ENCODE measurements at places on chromosomes 1 and 21. TPM values are rescaled to one million over a fixed set of nuclear protein-coding genes. Genes with fewer than 3 reads are reported as not detected.

- H3K36me3 ChIP-seq = no peaks in the 10 kb centered on the region
- DNase-seq = no peak
- H3K27ac ChIP-seq = no peak overlapping the region
- H3K4me3 ChIP-seq = no peak overlapping the region
- H3K27me3 ChIP-seq = peaks cover 9% of the 10 kb centered on the region
- no peaks in the 10 kb centered on the region for H3K4me1 ChIP-seq
Measured at GRCh38 chr1:230771773-230772354, 24.7 kb downstream of the CAPN9 start.

- H3K27me3 ChIP-seq = peaks cover 45% of the 10 kb centered on the region
- no peak overlapping the region for H3K4me3 ChIP-seq
- peaks cover 6% of the 10 kb centered on the region for H3K4me1 ChIP-seq
- DNase-seq = no peak
- no peaks in the 10 kb centered on the region for H3K36me3 ChIP-seq
- no peak overlapping the region for H3K27ac ChIP-seq
Measured at GRCh38 chr1:15762546-15762945, 4.0 kb downstream of the FBLIM1 start.

DNA sequence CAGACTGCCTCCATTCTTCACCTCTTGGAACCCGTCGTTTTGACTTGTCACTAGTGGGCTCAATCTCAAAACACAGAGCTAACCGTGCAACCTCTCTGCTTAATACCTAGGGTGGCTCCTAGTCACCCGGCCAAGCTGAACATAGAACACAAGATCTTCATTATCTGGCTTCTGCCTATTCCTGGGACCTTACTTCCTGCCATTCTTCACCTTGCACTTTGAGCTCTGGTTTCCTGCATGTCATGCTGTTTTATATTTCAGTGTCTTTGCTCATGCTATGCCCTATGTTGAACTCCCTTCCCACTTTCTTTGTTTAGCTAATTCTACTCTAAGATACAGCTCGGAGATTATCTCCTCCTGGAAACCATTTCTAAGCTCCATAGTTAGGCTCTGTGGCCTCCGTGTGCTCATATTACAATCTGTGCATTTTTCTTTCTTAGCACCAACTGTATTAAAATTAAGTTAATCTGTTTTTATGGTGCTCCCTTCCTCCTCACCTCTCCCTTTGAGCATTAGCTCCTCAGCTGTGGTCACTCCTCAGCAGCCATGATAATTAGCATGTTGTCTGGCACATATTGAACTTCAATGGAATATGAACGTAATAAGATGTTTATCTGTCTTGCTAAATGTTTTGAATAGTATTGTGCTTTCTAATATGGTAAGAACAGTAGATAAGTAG is 13.1 kb downstream of the GPSM2 start:
- H3K27ac ChIP-seq = no peak overlapping the region
- H3K27me3 ChIP-seq = peaks cover 16% of the 10 kb centered on the region
- H3K36me3 ChIP-seq = no peaks in the 10 kb centered on the region
- H3K4me3 ChIP-seq = no peak overlapping the region

- H3K36me3 ChIP-seq = peaks cover 64% of the 10 kb centered on the region
- DNase-seq = peak; percentile 74
- H3K27me3 ChIP-seq = no peaks in the 10 kb centered on the region
- H3K4me1 ChIP-seq = peaks cover 9% of the 10 kb centered on the region
Measured at GRCh38 chr1:200971955-200972711, 51.4 kb downstream of the KIF21B start.

DNA sequence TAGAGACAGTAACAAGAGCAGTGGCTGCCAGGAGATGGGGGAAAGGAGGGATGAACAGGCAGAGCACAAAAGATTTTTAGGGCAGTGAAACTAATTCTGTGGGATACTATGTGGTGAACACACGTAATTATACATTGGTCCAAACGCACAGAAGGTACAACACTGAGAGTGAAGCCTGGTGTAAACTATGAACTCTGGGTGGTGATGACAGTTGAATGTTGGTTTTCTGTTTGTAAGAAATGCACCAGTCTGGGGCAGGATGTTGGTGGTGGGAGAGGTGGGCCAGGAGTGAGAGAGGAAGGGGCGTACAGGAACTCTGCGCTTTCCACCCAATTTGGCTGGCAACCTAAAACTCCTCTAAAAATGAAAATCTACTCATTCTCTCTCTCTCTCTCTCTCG is 50.2 kb upstream of the TIAM1 start:
- peak overlapping the region; percentile 47 for H3K4me3 ChIP-seq
- H3K4me1 ChIP-seq = peaks cover 55% of the 10 kb centered on the region

DNA sequence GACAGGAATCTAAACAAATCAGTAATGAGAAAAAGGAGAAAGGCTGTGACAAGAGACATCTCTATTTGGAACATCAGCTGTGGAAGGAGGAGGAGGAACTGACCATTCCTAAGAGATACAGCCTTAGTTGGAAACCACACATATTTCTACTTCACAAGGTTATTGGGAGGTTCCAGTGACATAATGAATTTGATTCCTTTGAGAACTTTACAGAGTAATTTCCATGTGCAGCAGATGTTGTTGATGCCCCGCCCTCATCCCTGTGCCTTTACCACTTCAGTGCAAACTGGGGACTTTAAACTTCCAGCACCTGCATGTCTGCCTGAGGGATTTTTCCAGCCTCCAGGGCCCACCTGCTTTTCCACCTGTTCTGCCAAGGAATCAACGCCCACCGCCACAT is 9.3 kb upstream of the ST6GALNAC5 start:
- H3K27me3 ChIP-seq = peaks cover 9% of the 10 kb centered on the region
- H3K36me3 ChIP-seq = no peaks in the 10 kb centered on the region
- no peak overlapping the region for H3K4me3 ChIP-seq

- peaks cover 24% of the 10 kb centered on the region for H3K4me1 ChIP-seq
- H3K4me3 ChIP-seq = no peak overlapping the region
- H3K36me3 ChIP-seq = no peaks in the 10 kb centered on the region
- peak overlapping the region; percentile 29 for H3K27ac ChIP-seq
- no peaks in the 10 kb centered on the region for H3K27me3 ChIP-seq
Measured at GRCh38 chr1:41638086-41639024, 153.9 kb upstream of the EDN2 start.

DNA sequence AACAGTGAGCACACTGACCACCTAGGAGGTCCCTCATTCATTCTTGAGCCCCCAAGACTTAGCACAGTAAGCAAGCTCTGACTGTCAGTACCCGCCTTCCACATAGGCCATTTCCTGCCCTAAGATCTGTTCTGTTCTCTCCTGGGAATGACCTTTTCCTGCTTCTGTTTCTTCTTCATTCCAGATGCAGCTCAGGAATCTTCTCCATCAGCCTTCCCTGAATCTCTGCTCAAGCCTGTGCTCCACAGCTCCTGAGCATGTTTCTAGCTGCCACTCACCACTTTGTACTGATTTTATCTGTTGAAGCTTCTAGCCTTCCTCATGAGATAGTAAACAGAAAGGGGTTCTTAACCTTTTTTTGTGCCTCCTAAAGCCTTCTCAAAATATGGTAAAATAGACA is 56.6 kb downstream of the ZNF281 start:
- DNase-seq = no peak
- no peaks in the 10 kb centered on the region for H3K36me3 ChIP-seq
- H3K27ac ChIP-seq = peak overlapping the region; percentile 25
- no peak overlapping the region for H3K4me3 ChIP-seq
- H3K27me3 ChIP-seq = no peaks in the 10 kb centered on the region

- no peak overlapping the region for H3K4me3 ChIP-seq
- DNase-seq = no peak
- H3K4me1 ChIP-seq = peaks cover 22% of the 10 kb centered on the region
- H3K27ac ChIP-seq = peak overlapping the region; percentile 53
- H3K36me3 ChIP-seq = no peaks in the 10 kb centered on the region
Measured at GRCh38 chr1:27400082-27400962, 7.9 kb downstream of the GPR3 start.

DNA sequence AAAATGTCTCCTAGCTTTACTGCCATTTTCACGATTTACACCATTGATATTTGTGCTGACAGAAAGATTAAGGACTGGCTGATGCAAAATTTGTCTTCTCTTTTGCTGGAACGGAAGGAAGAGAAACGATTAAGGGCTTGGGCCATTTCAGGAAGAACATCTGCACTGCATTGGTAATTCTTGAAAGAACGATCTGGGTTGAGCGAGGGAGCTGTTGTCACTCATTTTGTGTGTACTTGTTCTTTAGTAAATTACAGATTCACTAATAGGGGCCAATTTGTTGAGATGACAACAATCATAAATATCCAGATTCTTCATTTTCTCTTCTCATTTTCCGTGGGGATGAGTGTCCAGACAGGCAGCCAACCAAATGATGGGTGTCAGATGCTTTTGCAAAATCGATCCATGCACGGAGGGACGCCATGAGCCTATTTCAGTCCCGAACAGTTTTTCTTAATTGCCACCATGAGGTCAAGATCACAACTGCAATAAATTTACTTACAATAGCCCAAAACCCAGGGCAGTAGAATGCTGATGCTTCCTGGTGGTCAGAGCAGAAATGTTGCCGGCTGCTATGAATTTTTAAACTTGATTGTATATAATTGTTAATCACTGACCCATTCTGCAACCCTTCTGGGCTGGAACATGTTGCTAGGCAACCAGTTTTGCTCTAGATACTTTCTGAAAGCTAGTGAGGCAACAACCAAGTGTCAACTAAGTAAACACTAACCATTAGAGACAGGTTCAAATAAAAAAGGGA is 132.4 kb upstream of the TIAM1 start:
- H3K27me3 ChIP-seq = no peaks in the 10 kb centered on the region
- H3K4me3 ChIP-seq = no peak overlapping the region
- no peak overlapping the region for H3K27ac ChIP-seq
- H3K36me3 ChIP-seq = peaks cover 5% of the 10 kb centered on the region
- H3K4me1 ChIP-seq = peaks cover 2% of the 10 kb centered on the region

DNA sequence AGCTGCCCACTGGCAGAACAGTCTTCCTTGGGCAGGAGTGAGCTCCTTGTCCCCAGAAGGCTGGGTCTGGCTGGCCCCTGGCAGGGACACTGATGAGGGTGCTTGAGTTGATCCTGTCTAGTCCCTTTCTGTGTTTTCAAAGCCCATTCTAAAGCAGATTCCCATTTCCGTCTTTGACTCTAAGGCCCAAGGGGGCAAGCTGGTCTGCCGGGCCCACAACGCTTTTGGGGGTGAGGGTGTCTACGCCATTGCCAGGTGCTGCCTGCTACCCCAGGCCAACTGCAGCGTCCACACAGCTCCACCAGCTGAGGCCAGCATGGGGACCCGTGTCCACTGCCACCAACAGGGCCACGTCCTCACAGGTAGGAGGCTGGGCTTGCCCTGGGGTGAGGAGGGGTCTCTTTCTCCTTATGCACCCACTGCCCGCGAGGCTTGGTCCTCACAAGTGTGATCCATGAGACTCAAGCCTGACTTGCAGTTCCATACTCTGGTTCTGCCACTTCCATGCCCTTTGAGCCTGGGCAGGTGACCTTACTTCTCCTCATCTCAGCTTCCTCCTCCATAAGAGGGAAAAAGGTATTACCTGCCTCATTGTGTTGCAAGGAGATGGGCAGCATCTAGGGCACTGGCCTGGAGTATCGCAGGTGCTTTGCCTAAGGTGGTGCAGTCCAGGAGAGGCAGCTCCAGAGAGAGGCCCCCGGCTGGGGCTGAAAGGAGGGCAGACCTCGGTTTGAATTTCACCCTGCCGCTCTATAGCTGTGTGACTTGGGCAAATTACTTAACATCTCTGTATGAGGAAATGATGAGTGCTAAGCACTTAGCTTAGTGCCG is 20.2 kb downstream of the PCSK9 start:
- H3K36me3 ChIP-seq = no peaks in the 10 kb centered on the region
- H3K4me1 ChIP-seq = peaks cover 2% of the 10 kb centered on the region
- H3K4me3 ChIP-seq = no peak overlapping the region
- DNase-seq = no peak
- H3K27ac ChIP-seq = no peak overlapping the region

- DNase-seq = no peak
- H3K27ac ChIP-seq = peak overlapping the region; percentile 3
- H3K4me1 ChIP-seq = peaks cover 13% of the 10 kb centered on the region
- no peaks in the 10 kb centered on the region for H3K27me3 ChIP-seq
- no peak overlapping the region for H3K4me3 ChIP-seq
Measured at GRCh38 chr1:58648842-58649241, 51.0 kb downstream of the MYSM1 start.

DNA sequence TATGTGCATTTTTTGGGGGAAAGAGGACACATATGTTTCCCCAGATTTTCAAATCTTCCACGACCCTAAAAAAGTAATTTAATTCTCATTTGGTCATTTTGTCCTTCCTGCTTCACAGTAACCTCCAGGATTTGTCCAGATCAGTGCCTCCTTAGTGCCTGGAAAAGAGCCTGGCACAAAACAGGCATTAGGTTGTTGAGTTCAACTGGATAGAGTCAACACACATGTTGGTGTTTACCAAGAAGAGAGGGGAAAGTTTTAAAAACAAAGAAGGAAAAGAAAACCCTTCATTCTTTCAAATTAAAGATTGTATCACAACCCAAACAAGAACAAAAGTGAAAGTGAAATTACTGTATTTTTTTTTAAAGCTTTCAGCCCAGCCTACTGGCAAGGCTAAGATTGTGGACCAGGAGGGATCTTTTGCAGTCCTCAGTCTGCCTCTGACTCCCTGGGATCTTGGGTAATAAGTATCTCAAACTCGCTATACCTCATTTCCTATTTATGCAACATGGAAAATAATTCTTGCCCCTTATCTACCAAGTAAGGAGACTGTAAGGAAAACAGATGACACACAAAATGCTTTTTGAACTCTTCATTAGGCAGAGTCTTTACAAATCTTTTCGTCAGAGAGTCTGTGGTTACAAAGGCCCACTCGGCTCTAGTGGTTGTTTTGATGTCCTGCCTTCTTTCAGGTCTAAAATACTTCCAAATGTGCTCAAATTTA is 57.8 kb downstream of the ZNF281 start:
- H3K36me3 ChIP-seq = no peaks in the 10 kb centered on the region
- peaks cover 41% of the 10 kb centered on the region for H3K4me1 ChIP-seq
- no peaks in the 10 kb centered on the region for H3K27me3 ChIP-seq
- H3K27ac ChIP-seq = peak overlapping the region; percentile 79

GRCh38 chr1:210597555-210598134 is 268.9 kb downstream of the HHAT start:
- no peak overlapping the region for H3K27ac ChIP-seq
- no peak for DNase-seq
- no peaks in the 10 kb centered on the region for H3K4me1 ChIP-seq
- H3K27me3 ChIP-seq = peaks cover 5% of the 10 kb centered on the region
- no peak overlapping the region for H3K4me3 ChIP-seq
- H3K36me3 ChIP-seq = no peaks in the 10 kb centered on the region

Gene KRTAP19-3
- not detected for total RNA-seq

Gene SLAMF8
- total RNA-seq = 0.36 TPM

Gene CELF3
- total RNA-seq = not detected

Gene CFHR4
- not detected for total RNA-seq

Gene CCDC17
- 9.4 TPM for total RNA-seq

Gene ZNF593OS
- not detected for total RNA-seq

Gene LYSMD1
- 2.5 TPM for total RNA-seq

Gene PTAFR
- total RNA-seq = 0.70 TPM

Gene ARHGEF16
- not detected for total RNA-seq

Gene CFAP126
- total RNA-seq = not detected

Data from naive thymus-derived CD8-positive, alpha-beta T cell (primary cell).